ENCODE measurements at places on chromosomes 3 and 15. TPM values are rescaled to one million over a fixed set of nuclear protein-coding genes. Genes with fewer than 3 reads are reported as not detected.

Gene MUC13
- not detected for total RNA-seq

- no peak for DNase-seq
Measured at GRCh38 chr15:43215961-43216360, 4.9 kb downstream of the EPB42 start.

Gene GOLGA6L7
- total RNA-seq = not detected

GRCh38 chr3:155070932-155071387 lies 9.2 kb upstream of the MME start:
- no peak for DNase-seq

GRCh38 chr3:46755646-46756045 lies 38.0 kb upstream of the PRSS50 start:
- DNase-seq = no peak

Gene GOLGA8J
- not detected for total RNA-seq

- no peak for DNase-seq
Measured at GRCh38 chr3:187458921-187459320, 90.7 kb downstream of the RTP4 start.

Gene IMPG2
- total RNA-seq = 0.74 TPM

Gene CTDSPL
- 71.4 TPM for total RNA-seq

- DNase-seq = peak; percentile 30
Measured at GRCh38 chr3:42010530-42010929, 48.6 kb upstream of the ULK4 start.

Gene MYL3
- not detected for total RNA-seq

DNA sequence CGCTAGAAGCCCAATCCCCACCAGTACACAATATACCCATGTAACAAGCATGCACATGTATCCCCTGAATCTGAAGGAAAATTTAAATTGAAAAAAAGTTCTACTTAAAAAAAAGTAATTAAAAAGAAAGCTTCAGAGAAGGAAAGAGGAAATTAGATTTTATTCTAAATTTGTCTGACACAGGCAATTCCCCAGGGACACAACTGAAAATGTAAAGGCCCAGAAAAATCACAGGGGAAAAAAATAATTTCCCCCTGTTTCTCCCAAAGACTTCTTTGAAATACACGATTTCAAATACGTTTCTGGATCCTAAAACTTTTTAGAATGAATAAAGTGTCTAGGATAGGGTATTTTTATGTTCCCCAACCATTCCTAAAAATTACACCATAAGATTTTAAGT lies 42.9 kb downstream of the SEMA5B start:
- DNase-seq = no peak

GRCh38 chr3:168422843-168423242 lies 327.1 kb upstream of the GOLIM4 start:
- no peak for DNase-seq

DNA sequence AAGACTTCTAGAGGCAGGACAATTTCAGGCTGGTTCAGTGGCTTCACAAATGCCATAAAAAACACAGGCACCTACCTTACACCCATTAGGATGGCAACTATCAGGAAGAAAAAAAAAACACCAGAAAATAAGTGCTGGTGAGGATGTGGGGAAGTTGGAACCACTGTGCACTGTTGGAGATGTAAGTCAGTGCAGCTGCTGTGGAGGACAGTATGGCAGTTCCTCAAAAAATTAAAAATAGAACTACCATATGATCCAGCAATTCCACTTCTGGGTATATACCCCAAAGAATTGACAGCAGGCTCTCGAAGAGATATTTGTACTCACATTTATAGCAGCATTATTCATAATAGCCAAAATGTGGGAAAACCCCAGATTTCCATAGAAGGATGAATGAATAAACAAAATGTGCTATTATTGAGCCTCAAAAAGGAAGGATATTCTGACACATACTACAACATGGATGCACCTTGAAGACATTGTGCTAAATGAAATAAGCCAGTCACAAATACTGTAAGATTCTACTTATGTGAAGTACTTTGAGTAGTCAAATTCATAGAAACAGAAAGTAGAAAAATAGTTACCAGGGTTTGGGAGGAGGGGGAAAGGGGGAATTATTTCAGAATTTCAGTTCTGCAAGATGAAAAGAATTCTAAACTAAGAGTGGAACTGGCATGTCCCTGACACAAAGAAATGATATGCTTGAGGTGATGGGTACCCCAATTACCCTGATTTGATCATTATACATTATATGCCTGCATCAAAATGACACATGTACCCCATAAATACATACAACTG lies 40.9 kb downstream of the NR1D2 start:
- no peak for DNase-seq

- peak; percentile 23 for DNase-seq
Measured at GRCh38 chr3:175956964-175957363, 1097.8 kb downstream of the NAALADL2 start.

GRCh38 chr15:45228931-45229330 lies 23.1 kb upstream of the SLC28A2 start:
- DNase-seq = no peak

- no peak for DNase-seq
Measured at GRCh38 chr15:50248994-50249582, 16.4 kb downstream of the HDC start.

Gene GOLGA6D
- 1.2 TPM for total RNA-seq

DNA sequence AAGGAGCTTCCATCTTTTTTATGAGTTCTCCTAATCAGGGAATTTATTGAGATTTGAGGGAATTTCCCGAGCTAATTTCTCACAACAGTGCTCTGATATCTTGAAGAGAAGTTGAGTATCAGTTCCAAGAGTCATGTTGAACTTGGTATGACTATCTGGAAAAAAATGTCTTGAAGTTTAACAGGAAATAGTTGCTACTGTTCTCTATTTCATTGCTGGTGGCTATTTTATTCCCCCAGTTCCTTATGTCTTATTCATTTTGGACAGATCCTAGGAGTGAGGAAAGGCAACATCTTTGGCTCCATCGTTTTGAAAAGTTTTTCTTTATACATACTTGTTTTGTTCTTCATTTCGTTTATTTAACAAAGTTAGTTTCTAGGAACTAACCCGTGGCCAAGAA lies 307.8 kb upstream of the AGTR1 start:
- no peak for DNase-seq

- no peak for DNase-seq
Measured at GRCh38 chr3:149621218-149622005, 36.4 kb downstream of the WWTR1 start.

- no peak for DNase-seq
Measured at GRCh38 chr3:112775011-112775742, 71.5 kb downstream of the CD200R1L start.

DNA sequence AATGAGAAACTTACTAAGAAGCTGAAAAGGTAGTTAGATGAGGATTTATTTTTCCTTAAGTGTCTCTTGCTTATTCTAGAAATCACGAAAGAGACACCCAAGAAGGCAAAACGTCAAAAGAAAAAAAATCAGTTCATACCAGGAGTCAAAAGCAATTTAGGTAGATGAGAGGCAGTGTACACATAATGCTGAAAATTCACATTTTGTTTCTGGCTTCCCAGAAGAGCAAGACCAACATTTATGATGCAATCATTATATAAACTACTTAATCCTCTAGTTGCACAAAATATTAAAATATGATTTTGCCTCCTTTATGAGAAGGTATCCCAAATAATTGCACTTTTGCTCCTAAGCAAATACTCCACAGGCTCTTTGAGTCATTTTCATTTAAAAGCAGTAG lies 228.0 kb downstream of the FMN1 start:
- no peak for DNase-seq

DNA sequence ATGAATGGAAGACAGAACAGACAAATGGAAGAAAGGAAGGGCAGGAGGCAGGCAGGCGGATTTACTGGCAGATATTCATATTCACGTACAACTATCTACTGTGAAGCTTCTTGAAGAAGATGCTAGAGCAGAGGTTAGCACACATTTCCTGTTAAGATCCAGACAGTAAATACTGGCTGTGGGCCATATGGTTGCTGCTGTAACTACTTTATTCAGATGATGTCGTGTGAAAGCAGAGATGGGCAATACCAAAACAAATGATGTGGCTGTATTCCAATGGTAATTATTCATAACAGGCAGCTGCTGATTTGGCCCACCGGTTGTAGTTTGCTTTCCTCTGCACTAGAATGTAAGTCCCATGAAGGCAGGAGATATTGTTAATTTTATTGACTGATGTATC lies 115.7 kb upstream of the PRTG start:
- no peak for DNase-seq

- DNase-seq = no peak
Measured at GRCh38 chr3:31391150-31391549, 141.6 kb upstream of the STT3B start.

GRCh38 chr3:29332195-29332637 lies 51.3 kb downstream of the RBMS3 start:
- DNase-seq = no peak

Gene TM4SF4
- total RNA-seq = 0.67 TPM

DNA sequence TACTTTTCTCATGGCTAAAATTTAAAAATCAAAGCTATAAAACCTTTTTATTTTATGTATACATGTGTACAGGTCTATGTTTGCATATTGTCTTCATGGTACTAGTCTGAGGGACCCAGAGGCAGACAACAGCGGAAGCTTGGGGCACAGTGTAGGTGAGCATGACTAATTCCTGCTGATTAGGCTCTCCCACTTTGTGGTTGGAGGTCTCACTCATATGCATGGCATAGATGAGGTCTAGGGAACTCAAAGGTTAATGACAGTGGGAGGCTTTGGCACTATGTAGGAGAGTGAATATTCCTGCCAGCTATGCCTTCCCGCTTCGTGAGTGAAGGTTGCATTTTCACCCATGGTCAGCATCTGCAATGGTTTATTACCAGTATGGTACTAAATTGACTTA lies 47.5 kb upstream of the AADACL2 start:
- DNase-seq = no peak

DNA sequence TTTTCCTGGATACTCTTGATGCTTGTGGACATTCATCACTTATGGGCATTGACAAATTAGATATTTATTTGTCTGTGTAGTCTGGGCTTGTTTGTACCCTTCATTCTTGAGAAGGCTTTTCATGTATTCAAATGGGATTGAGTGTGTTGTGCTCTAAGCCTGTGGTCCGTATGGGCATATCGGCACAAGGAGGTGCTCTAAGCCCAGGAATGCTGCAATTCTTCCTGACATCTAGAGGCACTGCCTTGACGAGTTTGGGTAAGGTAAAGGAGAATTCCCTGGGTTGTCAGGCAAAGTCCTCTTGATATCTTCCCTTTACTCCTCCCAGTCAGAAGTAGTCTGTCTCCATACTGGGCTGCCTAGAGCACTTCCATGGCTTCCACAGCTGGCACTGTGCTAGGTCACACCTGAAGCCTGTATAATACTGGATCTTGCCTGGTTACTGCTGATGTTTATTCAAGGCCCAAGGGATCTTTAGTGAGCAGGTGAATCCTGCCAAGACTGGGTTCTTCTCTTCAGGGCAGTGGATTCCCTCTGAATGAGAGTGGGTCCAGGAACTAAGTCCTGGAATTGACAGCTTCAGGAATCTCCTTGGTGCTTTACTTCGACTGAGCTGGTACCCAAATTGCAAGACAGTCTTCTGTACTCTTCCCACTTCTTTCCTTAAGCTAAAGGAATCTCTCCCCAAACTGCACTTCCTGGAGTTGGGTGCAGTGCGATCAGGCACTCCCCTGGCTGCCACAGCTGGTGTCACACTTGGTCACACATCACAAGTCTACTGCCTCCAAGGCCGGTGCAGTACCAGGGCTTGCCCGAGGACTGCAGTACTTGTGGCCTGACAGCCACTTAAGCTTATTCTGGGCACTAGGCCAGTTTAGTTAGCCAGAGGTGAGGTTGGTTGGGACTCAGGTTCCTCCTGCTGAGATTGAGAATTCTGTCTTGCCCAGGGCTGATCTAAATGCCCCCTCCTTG lies 46.0 kb downstream of the GALK2 start:
- DNase-seq = no peak

DNA sequence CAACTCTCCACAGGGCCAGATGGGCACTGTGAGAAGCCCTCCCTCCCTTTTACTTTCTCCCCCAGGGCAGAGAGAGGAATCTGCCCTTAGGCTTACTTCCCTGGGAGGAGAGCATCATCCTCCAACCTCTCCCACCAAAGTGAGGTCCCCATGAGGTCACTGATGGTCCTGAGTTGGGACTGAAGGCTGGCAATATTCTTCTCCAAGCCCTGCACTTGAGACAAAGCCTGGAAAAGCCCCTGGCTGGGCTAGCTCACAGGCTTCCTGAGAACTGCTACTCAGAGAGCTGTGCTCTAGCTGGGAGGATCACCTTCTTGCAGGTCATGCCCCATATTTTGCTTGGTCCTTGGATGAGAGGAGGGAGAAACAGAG lies 110.0 kb upstream of the MEF2A start:
- no peak for DNase-seq

DNA sequence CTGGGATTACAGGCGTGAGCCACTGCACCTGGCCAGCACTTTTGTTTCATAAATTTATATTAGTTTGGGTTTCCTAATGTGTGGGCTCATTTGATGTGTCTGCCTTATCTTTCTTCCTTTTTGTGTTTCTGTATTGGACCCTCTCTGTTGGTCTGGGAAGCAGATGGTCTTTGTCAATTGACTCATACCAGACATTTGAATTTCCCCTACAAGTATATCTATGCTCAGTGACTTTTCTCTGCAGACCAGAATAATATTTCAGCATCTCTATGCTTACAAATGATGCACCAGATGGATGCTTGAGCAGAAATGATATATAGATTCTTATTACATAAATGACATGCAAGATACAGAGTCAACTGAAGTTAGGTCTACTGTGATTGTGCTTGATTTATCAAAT lies 329.9 kb upstream of the SLCO3A1 start:
- DNase-seq = no peak

DNA sequence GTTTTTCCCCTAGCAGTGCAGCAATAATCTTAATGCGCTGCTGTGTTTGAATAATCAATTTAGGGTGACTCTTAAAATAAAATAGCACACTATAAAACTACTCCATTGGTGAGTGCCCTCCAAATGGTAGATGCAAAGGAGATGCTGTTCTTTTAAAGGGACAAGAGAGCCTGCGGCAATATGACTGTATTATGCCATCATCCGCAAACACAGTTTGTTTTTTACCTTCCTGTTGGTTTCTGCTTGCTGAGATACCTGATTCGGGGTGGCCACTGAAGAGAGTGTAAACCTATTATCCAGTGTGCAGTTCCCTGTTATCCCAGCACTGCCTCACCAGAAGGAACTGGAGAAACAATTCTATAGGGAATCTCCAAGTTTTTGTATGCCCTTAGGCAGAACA lies 523.1 kb upstream of the TGFBR2 start:
- no peak for DNase-seq

DNA sequence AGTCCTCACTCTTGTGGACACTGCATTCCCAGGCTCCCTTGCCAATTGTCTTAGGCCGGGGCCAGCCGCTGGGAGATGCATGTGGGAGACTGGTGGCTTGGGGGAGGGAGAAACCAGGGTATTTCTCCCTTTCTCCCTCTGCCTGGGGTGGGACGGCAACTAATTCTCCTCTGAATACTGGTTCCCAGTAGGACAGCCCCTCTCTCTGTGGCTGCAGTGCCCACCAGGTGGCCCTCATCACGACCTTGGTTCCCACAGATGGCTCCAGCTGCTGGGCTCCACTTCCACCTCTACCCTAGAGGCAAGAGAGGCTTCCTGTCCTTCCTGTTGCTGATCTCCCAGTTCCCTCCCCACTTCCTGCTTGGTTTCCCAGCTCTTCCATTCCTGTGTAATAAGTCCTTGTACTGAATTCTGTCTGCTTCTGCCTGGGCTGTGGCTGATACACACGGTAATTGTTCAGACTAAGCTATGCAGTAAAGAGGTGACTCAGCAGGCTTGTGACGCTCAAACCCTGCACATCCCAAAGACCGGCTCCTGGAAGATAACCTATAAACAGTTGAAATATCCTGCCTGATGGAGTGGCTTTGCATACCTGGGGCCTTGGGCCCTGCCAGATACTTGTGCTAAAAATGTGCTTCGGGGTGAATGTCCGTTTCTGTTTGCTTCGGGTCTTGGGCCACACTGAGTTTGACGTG lies 20.4 kb upstream of the COPG1 start:
- peak; percentile 39 for DNase-seq

Gene PP2D1
- total RNA-seq = not detected

GRCh38 chr3:106421909-106422308 lies 553.1 kb upstream of the CBLB start:
- DNase-seq = no peak

Measured in endothelial cell (in vitro differentiated cells).